Parietal lobe (tissue), 2 donors: ENCODE measurements at places on chromosomes 2 and 18. TPM values are rescaled to one million over a fixed set of nuclear protein-coding genes. Genes with fewer than 3 reads are reported as not detected.

HOXD12 gene
- not detected for total RNA-seq

ARL4C gene
- 48.5 TPM for total RNA-seq

KLHL29 gene
- 43.2 TPM for total RNA-seq

C2orf78 gene
- not detected for total RNA-seq

RAPH1 gene
- 67.0 TPM for total RNA-seq

DNAJC5G gene
- not detected for total RNA-seq

TMEM200C gene
- 12.8 TPM for total RNA-seq

EN1 gene
- total RNA-seq, result not detected

COA5 gene
- total RNA-seq, result 72.0 TPM

KCNIP3 gene
- 15.3 TPM for total RNA-seq

RPRM gene
- total RNA-seq, result 71.7 TPM

TYW5 gene
- total RNA-seq, result 23.2 TPM

FBXO15 gene
- total RNA-seq, result 5.9 TPM
